ENCODE measurements at places on chromosomes 4 and X.

GRCh38 chr4:156870861-156871260 lies 100.7 kb downstream of the PDGFC start:
- no peak for DNase-seq

DNA sequence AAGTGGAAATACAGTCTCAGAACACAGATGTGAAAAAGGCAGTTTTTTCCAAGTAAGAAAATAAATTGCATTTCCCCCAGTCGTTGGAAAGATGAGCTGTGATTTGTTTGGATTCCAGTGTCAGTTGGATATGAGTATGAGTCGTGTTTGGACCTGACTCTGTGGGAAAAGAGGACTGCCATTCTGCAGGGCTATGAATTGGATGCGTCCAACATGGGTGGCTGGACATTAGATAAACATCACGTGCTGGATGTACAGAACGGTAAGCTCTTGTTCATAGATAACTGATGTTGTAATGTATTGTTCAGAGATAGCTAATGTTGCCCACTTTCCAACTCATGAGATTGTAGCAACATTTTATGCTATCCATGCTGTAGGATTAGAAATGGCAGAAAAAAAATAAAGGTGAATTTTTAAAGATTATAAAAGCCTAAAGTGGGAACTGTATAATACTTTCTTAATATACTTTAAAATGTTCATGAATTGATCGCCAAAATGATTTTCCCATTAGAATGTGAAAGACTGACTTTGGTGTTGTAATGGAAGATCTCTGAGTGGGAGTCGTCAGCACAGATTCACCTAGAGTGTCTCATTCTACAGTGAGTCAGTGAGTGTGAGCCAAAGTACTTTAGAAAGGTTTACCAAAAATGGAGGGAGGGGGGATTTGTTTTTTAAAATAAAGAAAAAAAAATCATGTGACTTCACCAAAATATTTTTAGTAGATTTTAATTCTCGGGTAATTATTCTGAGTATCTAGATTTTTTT lies 178.7 kb downstream of the DCTD start:
- DNase-seq, result no peak

DNA sequence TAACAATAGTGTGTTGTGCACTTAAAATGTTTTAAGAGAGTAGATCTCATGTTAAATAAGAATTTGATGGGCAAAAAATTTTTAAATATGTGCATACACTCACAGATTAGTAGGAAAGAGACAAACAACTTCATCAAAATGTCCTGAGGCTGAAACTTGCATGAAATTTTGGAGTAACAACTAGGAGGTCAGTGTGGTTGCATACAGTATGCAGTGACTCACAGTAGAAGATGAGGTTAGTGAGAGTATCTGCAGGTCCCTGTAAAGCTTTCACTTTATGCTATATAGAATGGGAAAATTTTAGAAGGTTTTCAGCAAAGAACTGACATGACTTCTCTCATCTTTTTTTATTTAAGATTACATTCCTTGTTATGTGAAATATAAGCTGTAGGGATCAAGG lies 453.1 kb upstream of the KLHL4 start:
- DNase-seq, result no peak

DNA sequence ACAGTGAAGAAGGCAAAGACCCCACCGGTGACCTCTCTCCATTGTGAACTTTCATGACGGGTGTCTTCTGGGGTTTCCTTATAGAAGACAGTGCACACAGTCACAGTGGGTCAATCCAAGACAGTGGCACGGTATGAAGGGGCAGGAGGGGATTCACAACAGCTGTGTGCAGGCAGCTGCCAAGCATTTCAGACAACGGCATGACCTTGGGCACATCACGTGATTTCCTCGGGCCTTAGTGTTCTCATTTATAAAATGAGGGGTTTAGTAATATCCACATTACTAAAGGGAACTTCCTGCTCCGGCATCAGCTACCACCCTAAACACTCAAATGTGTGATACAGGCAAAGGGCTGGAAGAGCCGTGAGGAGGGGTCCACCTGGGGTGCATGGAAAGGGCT lies 42.9 kb downstream of the RBM47 start:
- no peak for DNase-seq

GRCh38 chr4:17667253-17667652 lies 52.8 kb downstream of the MED28 start:
- DNase-seq, result no peak

DNA sequence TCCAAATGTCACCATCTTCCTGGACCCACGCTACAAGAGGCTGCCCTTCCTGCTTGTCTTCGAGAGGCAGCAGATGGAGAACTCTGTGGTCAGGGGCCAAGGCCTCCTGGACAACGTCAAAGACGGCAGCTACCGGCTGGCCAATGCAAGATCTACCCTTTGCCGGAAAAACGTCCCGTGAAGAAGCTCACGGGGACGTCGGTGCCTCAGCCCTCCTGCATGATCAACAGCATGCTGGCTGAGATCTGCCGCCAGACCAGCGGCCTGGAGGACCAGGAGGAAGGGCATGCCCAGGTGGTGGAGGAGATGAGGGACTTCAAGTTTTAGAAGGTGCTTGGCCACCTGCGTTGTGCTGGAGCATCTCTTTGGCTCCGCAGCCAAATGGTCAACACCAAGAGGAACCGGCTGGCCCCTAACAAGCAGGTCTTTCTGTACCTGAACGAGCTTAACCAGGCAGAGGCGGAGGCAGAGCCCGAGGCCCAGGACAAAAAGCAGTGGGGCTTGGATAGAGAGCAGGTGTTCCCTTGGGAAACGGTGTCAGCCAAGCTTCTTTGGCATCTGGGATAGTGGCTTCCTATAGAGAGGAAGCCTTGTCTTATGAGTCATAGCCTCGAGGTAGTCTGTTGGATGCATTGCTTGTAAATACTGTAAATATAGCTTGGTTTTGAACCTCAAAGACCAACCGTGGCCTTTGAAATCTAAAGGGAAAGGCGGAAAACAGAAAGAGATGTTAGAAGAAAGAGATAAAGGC lies 94.8 kb upstream of the ELOVL6 start:
- DNase-seq, result no peak

DNA sequence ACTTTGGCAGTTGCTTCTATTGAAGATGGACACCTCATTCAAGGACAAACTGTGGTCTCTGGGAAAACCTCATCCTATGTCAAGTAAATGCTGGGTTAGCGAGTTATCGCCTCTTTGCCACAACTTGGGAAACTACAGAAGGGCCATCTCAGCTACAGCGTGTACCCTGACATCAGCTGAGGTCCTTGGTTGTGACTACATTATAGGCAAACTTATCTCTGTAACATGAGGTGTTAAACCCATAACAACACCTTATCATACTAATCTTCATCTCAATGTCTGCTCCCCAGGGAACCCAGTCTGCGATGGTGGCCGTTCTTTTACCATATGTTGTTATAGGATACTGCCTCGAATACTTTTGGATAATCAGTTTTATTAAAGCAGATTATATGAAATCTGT lies 1862.7 kb downstream of the STIM2 start:
- no peak for DNase-seq

GRCh38 chr4:150286656-150287055 lies 208.4 kb downstream of the DCLK2 start:
- no peak for DNase-seq

DNA sequence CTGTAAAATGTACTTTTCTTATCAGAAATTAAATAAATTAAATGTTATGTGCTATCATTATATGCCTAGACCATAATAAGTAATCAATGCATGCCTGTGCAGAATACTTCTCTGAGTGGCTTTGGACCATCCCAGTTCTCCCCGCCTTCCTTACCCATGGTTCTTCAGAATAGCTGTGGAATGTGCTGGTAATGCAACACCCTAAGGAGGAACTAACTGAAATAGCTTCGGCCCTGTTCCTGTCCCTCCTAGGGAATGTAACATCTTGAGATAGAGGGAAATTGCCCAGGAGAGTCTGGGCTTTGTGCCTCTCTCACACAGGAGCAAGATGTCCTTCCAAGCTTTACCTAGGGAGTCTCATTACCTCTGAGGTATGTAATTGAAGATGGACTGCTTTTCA lies 693.6 kb upstream of the HS3ST1 start:
- no peak for DNase-seq

DNA sequence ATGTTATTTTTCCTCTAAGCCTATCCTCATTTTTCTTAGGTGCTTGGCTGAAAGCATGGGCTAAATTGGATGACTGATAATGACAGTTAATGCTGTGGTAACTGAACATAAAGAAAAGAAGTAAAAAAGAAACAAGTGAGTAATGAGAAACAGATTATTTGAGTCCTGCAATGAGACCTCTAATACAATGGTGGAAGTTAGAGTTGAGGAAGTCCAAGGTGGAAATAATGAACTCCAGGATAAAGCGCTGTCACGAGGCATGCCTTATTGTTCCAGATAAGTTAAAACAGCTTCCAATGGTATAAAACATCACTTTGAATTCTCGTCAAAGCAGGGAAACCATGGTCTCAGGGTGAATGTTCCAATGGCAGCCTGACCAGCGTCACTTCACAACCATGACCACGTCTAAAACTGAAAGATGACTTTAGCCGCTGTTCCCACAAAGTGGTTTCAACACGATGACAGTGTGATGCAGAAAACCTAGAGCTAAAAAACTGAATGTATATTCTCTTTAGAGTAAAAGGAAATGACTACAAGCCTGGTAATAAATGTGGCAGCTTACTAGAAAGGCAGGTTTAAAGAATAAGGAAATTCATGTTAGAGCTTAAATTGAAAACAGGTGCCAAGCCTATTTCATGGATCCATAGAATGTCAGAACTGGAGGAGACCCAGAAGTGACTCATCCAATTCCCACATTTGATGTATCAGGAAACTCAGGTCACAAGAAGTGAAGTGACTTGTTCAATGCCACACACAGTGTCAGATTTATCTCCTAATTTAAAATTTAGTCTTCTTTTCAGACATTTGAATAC lies 202.6 kb upstream of the GYPA start:
- no peak for DNase-seq

DNA sequence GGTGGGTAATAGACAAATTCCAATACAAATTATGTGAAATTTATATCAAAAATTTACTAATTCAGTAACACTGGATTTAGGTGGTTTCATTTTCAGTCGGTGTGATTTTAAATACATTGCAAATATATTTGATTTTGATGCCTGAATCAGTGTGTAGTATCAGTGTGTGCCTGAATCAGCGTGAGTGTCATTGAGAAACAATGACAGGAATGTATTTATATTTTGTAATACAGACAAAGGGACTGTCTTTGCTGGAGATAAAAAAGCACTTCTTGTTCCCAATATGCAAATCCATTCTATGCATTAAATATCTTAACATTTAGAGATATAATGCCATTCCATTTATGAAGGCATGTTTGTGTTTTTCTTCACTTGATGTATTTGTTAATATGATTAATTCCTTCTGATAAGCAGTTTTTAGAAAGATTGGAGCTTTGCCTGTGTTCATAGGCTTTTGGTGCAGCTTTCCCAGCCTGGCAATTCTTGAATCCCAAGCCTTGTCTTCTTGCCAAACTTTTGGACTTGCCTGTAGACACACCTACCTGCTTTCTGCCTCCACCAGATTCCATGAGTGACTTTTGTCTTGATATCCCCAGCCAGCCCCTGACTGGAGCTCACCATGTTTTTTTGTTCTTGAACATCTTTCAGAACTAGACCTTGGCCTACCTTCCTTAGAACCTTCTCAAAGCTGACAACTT lies 243.8 kb downstream of the ADGRL3 start:
- DNase-seq, result no peak

DNA sequence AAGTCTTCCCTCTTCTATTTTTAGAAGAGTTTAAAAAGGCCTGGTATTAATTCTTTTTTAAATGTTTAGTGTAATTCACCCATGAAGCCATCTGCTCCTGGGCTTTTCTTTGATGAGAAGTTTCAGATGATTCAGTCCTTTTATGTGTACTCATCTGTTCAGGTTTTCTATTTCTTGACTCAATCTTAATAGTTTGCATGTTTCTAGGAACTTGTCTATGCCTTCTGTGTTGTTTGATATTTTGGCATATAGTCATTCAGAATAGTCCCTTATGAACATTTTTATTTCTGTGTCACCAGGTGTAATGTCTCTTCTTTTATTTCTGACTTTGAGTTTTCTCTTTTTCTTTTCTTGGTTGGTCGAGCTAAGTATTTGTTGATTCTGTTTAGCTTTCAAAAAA lies 20.2 kb upstream of the IL2 start:
- DNase-seq, result no peak

DNA sequence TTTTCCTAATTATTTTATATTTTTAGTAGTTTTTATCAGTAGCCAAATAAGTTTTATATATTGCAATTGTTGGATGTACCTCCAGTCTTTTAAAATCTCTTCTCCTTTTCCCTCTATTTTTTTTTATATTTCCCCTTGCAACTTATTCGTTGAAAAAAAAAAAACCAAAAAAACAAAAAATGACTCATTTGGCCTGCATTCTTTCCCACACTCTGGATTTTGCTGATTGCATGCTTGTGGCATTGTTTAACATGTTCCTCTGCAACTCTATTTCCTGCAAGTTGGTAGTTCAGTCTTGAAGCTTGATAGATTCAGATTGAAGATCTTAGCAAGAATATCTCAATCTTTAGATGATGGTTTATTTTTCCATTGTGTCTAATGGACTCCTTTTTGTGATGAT lies 260.6 kb upstream of the BOD1L1 start:
- DNase-seq, result no peak

DNA sequence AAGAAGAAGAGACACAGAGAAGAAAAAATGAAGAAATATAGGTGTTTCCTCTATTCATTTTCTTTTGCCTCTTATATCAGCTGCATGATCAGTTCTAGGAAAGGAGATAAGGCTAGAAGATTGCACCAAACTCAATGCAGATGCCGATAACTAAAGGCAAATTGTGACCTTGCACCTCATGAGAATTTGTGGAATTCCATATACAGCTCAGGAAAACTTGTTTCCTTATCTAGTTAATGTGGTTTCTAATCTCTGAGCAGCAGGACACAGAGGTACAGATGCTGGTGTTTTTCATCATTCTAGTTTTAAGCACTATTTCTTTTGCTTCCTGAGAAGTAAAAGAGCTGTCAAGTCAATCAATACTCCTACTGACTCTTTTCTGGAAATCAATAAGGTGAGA lies 104.6 kb upstream of the NWD2 start:
- no peak for DNase-seq

DNA sequence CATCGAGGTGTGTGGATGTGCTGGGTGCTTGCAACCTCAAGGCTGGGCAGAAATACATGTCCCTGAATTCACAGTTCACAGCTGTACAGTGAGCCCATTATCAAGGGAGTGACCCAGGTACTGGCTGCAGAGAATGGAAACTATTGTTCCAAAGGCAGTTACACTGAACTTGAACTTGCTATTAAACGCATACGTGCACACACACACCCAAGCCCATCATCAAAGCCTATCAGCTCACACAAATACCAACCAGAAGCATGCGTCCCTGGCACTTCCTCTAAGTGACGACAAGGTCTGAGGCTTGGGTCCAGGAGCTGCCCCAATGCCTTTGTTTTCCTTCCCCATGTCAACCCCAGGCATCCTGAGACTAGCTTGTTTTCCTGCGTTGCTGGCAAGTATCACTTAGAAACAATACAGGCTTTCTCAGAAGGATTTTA lies 88.6 kb downstream of the IRF2 start:
- DNase-seq, result no peak

GRCh38 chr4:186844059-186844681 lies 120.5 kb upstream of the FAT1 start:
- DNase-seq, result no peak

GRCh38 chrX:96579252-96579651 lies 105.4 kb upstream of the DIAPH2 start:
- DNase-seq, result no peak

GRCh38 chrX:133892337-133892736 lies 93.1 kb downstream of the GPC3 start:
- no peak for DNase-seq

- no peak for DNase-seq
These were observed 128.5 kb upstream of the HPGD start for GRCh38 chr4:174650711-174651355.
